ENCODE measurements at places on chromosomes 5 and 9.

- DNase-seq, result no peak
Observed at GRCh38 chr5:167582886-167583285, 708.6 kb upstream of the WWC1 start.

DNA sequence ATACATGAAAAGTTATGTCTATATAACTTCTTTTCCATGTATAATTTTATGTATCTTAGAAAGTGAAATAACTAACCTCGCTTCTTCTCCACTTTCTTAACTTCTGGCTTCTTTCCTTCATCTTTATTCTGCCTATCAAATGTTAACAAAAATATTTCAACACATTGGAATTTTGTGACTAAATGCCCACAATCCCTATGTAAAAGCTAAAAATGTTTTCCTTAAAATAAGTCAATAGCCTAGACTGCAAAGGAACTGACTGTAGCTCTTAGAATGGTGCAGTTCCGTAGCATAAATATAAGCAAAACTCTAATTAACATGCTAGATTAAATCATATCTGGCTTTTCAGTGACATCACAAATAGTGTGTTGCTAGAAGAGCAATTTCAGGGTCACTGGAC lies 40.9 kb downstream of the PSIP1 start:
- peak; percentile 8 for DNase-seq

DNA sequence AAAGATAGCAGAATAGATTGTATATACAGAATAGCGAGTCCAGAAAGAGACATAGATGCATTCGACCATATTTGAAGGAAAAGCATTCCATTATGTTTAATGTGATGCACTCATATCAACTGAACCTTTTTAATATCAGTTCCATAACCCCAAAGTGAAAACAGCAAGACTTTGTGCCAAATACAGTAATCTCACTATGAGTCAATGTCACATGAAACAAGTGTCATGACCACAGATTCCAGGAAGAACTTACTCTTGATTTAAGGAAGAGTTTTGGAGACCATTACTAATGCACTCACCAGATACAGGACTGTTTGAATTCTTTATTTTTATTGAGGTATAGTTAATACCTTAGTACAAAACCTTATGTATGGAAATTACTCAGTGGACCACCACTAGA lies 220.5 kb downstream of the SH3GL2 start:
- DNase-seq, result no peak

- DNase-seq, result no peak
Observed at GRCh38 chr5:135649435-135649834, 70.6 kb upstream of the CXCL14 start.

GRCh38 chr9:21856301-21857094 lies 54.1 kb downstream of the MTAP start:
- DNase-seq, result no peak

- no peak for DNase-seq
Observed at GRCh38 chr5:133741396-133741795, 129.1 kb upstream of the FSTL4 start.

GRCh38 chr9:130638284-130639123 lies 25.9 kb upstream of the PRDM12 start:
- DNase-seq, result no peak

Measured in NCI-H748 treated with DMSO at 0.1 percent for 48 hours (cell line).